ENCODE measurements at places on chromosomes 7 and 10.

- no peak for DNase-seq
Measured at GRCh38 chr10:15324611-15325010, 46.5 kb downstream of the FAM171A1 start.

DNA sequence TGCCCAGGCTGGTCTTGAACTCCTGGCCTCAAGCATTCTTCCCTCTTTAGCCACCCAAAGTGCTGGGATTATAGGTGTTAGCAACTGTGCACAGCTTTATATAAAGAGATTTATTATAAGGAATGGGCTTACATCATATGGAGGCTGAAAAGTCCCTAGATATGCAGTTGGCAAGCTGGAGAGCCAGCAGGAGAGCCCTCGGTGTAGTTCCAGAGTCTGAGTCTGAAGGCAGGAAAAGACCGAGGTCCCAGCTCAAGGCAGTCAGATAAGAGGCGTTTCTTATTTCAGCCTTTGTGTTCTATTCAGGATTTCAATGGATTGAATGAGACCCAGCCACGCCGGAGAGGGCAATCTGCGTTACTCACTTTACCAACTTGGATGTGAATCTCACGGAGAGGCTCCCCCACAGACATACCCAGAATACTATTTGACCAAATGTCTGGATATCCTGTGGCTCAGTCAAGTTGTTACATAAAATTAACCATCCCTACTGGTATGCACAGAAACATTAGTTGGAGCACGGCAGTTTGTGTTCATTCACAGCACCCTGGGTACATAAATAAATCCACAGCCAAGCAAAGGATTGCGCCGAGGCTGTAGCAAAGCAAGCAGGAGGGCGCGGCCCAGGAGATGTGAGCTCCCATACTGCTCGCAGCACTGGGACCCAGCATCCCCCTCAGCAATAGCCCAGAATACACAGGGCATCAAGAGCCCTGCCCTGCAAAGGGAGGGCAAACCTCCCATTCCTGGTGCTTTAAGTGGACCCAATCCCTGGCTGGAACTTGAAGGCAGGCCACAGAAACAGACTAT is 158.4 kb upstream of the ZNF32 start:
- DNase-seq, result no peak

GRCh38 chr10:100510533-100511308 is 8.9 kb downstream of the SEC31B start:
- peak; percentile 52 for DNase-seq

DNA sequence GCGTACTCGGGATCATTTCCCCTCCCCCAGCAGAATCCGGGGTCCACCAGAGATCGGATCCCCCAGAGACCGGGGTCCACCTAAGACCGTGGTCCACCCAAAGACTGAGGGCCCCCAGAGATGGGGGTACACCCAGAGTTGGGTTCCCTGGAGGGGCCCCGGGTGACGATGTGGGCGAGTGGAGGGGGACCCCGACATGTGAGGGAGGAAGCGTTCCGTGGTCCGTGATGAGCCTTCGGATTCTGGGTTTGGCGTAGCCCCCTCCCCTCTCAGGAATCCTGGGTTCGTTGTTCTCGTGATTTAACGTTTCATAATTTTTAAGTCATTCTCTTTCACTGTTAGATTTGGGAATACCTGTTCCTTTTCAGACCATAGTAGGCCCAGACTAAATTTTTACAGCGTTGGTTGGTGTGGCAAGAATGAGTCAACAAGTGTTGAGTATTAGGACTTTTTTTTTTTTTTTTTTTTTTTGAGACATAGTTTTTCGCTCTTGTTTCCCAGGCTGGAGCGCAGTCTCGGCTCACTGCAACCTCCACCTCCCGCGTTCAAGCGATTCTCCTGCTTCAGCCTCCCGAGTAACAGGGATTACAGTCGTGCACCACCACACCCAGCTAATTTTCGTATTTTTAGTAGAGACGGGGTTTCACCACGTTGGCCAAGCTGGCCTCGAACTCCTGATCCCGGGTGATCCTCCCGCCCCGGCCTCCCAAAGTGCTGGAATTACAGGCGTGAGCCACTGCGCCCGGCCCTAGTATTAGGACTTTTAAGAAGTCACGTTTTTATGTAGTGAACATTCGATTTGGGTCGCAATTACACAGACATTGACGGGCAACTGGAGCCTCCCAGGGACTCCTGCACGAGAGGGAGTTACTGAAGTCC is 672 bp downstream of the GTPBP4 start:
- no peak for DNase-seq

DNA sequence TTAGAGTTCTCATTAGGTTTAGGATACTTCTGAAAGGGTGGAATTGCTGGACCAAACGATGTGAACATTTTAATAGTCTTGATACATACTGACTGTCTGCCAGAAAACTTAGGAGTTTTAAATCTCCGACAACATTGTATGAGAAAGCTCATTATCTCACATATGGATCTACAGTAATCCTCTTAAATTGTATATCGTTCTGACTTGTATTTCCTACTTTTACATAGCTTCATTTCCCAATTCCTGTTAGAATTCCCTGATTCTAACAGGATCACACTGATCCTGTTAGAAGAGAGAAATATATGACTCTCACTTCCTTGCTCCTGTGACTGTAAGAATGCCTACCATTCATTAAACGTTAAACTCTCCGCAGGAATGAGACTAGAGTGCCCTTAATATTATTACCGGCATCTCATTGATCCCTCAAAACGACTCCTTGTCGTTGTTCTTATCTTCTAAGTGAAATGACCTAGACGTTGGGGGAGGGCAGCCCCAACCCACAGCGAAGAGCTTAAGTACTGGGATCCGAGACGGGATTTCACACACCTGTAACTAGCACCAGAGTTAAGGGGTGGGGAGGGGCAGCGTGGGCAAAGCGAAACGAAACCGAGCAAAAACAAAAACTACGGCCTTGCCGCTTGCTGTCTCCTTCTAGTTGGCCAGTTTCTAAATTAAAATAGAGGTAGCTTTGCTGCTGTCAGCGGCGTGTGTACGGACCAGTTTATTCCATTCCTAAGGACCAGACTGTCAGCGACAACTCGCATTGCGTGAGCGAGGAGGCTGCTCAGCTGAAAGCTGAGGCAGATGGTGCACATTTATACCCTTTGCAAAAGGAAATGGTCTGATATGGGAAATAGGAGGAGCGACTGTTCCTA is 678 bp upstream of the TMEM106B start:
- DNase-seq, result no peak

Measured in stimulated activated CD4-positive, alpha-beta T cell treated with anti-CD3 and anti-CD28 coated beads, TNF-alpha, amount 100 ng/mL, for 4 hours (primary cell).